Kasumi-1 (cell line): ENCODE measurements at places on chromosomes 5 and 9.

GRCh38 chr9:35333551-35333950 is 156.4 kb upstream of the RUSC2 start:
- no peak for DNase-seq

DNA sequence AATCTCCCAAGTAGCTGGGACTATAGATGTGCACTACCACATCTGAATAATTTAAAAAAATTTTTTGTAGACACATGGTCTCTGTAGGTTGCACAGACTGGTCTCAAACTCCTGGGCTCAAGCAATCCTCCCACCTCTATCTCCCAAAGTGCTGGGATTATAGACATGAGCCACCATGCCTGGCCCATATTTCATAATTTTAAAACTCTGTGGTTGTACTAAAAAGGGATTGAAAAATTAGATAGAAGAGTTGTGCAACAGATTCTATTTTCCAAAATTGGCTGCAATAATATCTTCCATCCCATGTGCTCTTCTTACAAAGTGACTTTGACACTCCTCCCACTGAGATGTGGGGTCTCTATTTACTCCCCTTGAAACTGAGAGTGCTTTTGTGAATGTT is 7.6 kb upstream of the UHRF2 start:
- DNase-seq = no peak

- no peak for DNase-seq
Observed at GRCh38 chr9:118326326-118326725, 622.1 kb downstream of the TLR4 start.

- DNase-seq = no peak
Observed at GRCh38 chr9:111807197-111807596, 12.5 kb upstream of the SHOC1 start.

GRCh38 chr9:121950441-121950840 is 142.7 kb downstream of the TTLL11 start:
- no peak for DNase-seq

GRCh38 chr9:37995348-37995737 is 73.7 kb downstream of the SHB start:
- no peak for DNase-seq

GRCh38 chr9:13049223-13049622 is 230.3 kb downstream of the MPDZ start:
- no peak for DNase-seq

DNA sequence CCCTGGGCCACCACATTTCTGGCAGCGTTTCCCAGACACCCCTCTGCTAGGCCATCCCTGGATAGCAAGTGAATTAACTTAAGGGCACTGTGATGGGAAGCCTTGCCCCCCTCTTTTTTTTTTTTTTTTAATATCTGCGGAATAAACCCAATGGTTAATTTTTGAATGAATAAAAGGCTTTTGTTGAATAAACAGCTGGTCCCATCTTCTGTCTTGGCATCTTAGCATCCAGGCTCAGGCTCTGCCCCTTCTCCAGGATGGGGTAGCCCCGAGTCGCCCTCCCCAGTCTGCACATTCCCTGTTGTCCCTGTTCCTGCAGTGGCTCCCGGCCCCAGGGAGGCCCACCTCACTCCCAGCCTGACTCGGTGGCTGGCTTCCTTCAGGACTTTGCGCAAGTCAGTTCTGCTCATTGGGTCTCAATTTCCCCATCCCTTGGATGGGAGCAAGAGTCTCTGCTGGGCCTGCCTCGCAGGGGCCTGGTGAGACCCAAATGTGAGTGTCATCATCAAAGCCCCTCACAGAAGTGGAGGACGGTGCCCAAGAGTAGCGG is 29.0 kb upstream of the HMCN2 start:
- no peak for DNase-seq

DNA sequence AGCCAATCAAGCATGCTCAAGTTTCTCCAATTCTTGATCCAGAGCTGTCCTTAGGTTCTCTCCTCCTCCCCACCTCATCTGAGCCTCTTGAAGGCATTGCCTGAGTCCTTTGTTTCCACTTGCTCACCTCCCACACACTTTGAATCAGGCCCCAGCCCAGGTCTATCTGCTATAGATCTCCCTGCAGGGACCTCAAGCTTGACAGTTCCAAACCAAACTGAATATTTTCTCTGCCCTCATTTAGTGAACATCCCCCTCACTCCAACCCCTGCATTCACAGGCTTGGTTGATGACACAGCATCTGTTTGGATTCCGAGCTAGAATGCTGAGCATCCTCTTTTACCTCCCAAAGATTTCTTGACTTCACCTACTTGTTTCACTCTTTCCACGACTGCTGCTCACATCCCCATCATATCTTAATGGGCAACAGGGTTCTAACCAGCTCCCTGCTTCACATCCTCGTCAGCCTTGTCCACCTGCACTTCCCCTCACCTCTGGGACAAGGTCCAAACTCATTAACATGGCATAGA is 474.5 kb downstream of the ZSWIM6 start:
- DNase-seq = no peak

DNA sequence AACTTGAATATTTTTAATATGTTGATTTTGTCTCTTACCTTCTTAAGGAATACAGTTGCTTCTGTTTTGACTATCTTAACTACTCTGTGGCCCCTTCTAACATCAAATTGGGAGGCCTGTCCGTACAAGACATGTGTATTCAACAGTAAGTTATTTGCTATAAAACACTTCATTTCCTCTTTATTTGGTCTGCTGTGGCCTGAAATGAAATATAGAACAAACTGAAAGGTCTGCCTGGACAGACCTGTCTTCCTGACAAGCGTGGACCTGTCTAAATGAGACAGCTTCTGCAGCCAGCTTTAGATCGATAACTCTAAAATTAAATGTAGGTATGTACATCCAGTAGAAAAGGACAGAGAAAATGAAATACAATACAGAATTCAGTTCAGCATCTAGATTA is 2.2 kb upstream of the LPAR1 start:
- no peak for DNase-seq

DNA sequence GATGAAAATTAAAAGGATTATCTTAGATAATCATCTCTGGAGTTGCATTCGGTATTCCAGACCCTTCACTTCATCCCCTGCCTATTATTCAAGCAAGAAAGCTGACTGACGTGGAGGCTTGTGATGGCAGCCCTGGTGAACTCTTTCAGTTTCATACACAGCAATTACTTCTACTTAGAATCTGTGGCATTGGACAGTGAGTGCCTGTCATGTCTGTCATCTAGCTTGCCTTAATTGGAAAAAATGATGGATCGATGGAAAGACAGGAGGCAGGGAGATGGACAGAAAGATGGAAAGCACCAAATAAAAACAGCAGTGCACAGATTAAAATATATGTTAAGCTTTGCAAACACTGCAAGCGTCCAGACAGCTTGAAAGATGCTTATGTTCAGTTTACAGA is 1371.0 kb upstream of the CDH6 start:
- no peak for DNase-seq

- no peak for DNase-seq
Observed at GRCh38 chr5:97752871-97753270, 569.8 kb upstream of the RIOK2 start.

DNA sequence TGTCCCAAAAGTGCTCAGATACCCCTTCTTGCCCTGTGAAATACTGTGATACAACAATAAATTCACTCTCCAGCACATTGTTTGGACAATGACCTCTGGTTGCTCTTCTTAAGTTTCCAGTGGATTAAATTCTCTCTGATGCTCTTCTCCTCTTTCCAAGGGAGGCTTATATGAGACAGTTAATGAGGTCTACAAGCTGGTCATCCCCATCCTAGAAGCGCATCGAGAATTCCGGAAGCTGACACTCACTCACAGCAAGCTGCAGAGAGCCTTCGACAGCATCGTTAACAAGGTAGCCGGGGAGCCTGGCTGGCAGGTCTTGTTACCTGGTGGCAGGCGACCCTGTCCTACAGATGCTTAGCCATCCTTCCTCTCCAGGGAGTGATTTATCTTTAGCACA is 226.5 kb downstream of the DOCK8 start:
- DNase-seq = no peak

DNA sequence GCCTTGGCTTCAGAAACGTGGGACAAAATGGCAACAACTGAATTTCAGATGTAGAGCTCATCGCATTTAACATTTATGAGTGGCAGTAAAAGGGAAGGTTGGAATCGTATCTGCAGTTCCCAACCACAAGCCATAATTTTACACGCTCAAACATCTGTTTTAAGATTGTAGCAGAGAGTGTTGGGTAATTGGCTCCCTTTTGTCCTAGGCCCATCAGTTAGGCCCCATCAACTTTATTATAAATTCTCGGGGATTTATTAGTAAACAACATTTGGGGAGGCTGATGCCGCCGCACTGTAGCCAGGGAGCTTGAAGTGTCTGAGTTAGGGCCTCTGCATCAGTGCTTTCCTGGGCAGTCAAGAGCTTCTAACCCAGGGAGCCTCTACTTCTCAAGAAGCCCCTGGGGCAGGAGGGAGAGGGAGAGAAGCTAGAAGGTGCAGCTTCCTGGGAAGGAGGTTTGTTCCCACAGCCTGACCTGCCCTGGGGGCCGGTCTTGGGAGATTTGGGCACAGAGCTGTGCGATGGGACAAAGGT is 66.2 kb downstream of the HSPA4 start:
- DNase-seq = no peak

DNA sequence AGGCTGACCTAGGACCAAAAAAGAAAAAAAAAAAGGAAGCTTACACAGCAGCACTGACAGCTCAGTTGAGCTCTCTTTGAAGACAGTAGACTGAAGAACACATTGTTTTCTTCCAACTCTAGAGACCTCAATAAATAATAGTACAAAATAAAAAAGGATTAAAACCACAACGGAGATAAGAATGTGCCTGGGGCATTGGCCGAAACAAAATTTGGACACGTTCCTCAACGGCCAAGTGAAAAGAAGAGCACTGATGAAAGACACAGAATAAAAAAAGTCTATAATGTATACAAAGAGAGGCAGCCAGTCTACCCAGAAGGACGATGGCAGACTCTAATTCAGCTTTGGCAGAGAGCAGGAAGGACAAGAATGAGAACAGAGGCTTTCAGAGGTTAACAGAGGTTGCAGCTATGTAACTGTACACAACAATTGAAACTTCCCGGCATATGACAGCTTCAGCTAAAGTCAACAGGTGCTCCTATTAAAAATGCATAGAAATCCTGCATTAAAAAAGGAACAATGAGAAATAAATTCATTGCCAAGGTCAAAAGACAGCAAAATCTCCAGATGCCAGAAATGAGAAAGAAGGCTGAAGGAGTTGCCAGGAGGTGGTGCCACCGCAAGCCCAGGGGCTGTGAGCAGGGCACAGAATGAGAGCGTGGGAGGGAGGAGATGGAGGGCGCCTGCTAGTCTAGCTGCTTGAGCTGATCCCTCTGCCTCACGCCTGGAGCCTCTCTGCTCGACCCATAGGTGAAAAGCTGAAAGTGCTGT is 113.9 kb downstream of the DCP2 start:
- DNase-seq = no peak

DNA sequence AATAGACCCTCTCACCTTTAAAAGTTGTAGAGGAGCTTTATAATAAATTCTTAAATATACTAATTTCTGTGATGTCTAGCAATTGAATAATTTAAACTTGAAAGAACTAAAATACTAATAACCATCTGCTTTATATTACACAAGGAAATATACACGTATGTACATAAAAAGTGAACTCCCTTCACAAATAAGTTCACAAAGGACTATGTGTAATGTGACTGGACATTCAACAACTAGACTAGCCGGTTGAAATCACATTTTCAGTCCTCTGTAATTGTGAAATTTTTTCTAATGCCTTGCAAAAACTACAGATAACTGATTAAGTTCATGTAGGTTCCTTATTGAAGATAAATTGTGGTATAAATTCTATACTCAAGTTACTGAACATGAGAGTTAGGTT is 11.6 kb downstream of the NSA2 start:
- no peak for DNase-seq

- no peak for DNase-seq
Observed at GRCh38 chr9:101225271-101225670, 159.5 kb downstream of the BAAT start.

DNA sequence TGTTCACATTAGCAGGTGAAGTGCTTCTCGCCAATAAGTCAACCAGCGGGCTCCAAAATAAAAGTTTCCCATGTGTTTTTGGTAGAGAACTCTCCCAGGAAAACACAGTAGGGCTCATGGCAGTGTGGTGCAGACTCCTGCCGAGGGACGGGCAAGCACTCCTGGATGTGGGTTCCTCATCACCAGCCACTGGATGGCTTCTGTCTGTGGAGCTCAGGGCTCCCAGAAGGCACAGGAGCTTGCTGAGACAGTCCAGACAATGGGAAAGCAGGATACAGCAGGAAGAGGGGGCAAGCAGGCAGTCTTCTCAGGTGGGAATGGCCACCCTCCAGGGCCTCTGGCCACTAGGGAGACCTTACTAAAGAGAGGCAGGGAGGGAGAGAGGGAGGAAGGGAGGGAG is 142.4 kb downstream of the HSD17B3 start:
- DNase-seq = no peak

DNA sequence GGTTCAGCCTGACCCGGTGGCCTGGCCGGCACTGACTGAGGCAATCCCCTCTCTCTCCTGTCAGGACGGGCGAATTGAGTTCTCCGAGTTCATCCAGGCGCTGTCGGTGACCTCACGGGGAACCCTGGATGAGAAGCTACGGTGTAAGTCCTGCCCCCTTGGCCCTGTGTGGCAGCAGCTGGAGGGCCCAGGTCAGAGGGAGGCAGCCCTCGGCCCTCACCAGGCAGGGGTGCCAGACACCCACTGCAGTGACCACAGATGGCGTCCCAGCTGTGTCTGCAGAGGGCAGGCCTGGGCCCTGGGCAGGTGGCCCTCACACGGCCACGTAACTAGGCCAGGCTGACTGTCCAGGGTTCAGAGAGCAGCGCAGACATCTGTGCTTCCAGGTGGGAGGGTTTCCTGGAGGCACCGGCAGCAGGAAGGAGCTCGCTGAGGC is 45.9 kb upstream of the HMCN2 start:
- no peak for DNase-seq

- no peak for DNase-seq
Observed at GRCh38 chr5:108760512-108760911, 12.8 kb downstream of the FER start.

- DNase-seq = no peak
Observed at GRCh38 chr5:177327539-177328522, 16.1 kb upstream of the MXD3 start.

GRCh38 chr9:121349009-121349408 is 21.0 kb downstream of the STOM start:
- DNase-seq = no peak

DNA sequence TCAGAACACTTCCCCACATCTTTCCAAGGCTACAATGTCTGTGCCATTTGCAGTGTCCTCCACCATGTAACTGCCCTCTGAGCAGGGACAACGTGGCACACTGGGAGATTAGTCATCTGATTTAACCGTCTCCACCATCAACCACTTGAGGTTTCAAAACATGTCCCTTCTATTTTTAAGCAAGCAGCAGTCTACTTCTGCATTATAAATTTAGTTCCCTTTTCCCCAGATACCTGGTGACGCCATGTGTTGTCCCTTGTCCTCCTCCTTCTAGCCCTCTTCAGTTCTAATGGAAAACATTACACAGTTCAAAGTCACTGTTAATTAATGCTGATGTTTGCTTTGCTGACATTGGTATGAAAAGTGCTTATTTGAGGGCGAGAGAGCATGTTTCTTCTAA is 52.8 kb downstream of the ATP10B start:
- peak; percentile 95 for DNase-seq

DNA sequence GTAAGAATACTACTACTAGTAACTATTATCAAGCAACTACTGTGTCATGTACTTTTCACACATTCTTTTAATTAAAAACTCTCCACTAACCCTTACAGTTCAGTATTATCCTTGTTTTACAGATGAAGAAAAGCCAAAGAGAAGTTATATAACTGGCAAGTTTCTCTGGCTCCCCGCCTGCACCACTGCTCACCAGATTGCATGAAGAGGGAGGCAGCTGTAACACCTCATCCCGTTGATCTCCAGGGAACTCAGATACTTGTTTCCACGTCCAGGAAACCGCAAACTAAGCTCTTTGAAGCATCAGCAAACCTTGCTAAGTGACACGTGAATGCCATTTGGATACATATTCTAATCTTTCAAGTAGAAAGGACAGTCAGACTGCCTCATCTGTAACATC is 70.3 kb downstream of the RIGI start:
- no peak for DNase-seq
